ENCODE measurements at places on chromosomes 1 and 21.

GRCh38 chr1:75720820-75721219 lies 3.7 kb upstream of the ACADM start:
- DNase-seq: no peak

DNA sequence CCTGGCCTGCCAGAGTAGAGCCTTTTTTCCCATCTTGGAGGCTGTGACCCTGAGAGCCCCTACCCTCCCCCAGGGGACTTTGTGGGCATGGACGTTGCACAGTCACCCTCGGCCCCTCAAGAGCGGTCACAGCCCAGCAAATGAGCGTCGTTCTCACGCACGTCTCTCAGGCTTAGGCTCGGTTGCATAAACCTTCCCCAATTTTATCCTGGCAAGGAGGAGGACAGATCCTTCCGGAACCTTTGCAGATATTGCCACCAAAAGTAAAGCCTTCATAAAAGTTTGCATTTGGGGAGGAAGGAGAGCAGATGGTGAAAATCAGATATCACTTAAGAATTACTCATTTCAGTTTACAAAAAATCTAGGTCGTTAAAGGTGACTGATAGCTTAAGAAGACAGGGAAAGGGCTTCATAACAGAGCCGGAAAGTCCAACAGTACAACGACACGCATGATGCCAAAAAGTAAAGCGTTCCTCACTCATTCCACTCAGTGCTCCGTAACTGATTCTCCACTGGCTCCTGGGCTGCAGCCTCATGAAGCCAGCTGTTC lies 29.3 kb downstream of the PDE9A start:
- no peak for DNase-seq

GRCh38 chr1:44485229-44485933 lies 80.3 kb downstream of the RNF220 start:
- DNase-seq: no peak

GRCh38 chr1:25679171-25679570 lies 62.6 kb downstream of the MAN1C1 start:
- DNase-seq: no peak

DNA sequence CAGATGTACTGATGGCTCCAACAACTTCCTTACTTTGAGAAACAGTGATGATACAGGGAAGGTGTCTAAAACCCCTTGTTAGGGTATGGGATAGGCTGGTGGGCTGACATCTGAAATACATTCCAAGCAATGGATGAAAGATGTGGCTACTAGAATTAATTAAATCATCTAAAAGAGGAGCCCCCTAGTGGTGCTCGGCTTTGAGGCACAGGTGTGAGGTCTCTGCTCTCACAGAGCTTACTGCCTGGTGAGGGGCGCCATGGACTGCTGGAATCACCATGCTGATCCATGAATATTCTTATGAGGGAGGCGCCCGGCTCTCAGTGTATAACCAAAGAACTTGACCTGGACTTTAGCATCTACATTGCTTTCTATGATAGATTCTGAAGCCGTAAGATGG lies 48.5 kb downstream of the GNG4 start:
- DNase-seq: no peak

GRCh38 chr1:21299780-21300395 lies 9.6 kb upstream of the ECE1 start:
- no peak for DNase-seq

- DNase-seq: no peak
Observed at GRCh38 chr1:89737985-89738510, 82.8 kb upstream of the LRRC8D start.

DNA sequence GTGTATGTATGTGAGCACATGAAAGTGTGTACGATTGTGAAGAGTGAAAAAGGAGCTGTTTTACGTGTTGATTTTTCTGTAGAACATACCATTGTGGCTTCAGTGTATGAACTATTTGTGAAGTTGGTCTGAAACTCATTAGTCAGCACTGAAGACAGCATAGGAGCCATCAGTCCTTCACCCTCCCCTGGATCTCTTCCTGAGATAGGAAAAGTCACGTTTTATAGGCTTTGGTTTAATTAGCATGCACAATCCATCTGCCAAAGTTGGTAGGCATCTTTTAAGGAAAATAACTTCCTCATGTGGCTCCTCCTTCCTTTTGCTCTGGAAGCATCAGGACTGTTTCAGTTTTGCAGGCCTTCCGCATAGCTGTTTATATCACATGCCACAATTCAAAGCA lies 1.4 kb upstream of the RABIF start:
- DNase-seq: no peak

- no peak for DNase-seq
Observed at GRCh38 chr1:53075761-53076163, 13.7 kb downstream of the PODN start.

DNA sequence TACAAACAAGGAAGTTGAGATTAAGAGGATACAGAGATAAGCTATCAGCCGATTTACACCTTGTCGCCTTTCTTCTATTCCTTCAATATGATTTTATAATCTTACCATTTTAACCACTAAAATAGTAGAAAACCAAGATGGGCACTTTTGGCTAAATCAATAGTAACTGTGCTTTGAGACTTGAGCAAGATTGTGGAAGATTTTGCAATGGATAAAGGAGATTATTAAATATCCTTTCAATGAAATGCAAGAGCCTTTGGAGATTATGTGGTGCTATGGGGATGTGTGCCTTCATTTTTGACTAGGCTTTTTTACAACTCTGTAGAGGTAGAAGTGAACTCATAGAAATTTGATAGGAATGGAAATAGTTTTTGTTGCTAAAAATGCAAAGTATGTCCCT lies 33.7 kb downstream of the ADAMTS1 start:
- no peak for DNase-seq

GRCh38 chr1:10672343-10673050 lies 123.9 kb downstream of the CASZ1 start:
- no peak for DNase-seq

DNA sequence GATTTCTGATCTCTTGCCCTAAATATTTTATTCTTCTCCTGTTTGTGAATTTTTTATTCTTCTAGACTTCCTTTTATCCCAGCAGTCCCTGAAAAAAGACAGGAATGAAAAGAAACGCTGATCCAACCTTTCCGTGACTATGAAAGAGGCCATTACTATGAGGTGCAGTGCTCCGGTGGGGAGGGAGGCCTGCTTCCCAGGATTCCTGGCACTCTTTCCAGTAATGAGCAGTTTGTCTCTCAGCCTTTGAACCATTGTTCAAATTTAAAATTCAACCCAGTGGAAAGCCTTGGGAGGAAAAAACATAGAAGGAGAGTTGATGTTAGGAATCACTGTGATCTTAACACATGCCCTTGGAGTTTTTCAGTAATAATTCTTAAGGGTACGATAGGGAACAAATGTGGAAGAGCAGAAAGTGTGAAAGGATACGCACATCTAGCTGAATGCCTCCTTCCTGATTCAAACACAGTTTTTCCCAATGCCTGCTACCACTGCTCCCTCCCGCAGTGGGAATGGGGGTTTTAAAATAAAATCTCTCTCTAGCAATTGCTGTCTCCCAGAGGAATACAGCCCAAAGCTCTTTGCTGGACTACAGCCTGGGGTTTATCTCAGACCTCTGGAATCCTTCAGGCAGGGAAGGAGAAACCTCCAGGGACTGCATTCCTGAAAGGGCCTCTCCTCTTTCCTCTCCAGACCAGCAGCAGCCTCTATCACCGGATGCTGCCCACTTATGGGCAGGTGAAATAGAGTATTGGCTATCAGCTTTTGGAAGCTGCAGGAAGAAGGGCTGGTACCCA lies 6.1 kb downstream of the IER5 start:
- DNase-seq: no peak

DNA sequence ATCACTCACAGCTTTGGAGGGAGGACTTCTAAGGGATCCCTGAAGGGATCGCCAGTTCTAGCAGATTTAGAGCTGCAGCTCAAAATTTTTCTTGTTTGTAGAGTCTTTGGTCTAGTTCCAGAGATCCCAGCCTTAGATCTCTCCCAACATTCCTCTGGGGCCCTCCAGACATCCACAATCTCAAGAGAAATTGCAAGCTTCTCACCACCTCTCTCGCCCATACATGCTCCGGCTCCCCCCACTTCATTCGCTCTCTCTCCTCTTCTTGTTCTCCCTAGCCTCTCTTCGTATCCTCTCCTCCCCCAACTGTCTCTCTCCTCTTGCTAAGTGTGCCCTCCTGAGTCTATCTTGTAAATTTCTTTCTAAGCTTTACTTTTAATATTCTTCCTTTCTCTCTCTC lies 15.1 kb upstream of the TUT4 start:
- DNase-seq: no peak

DNA sequence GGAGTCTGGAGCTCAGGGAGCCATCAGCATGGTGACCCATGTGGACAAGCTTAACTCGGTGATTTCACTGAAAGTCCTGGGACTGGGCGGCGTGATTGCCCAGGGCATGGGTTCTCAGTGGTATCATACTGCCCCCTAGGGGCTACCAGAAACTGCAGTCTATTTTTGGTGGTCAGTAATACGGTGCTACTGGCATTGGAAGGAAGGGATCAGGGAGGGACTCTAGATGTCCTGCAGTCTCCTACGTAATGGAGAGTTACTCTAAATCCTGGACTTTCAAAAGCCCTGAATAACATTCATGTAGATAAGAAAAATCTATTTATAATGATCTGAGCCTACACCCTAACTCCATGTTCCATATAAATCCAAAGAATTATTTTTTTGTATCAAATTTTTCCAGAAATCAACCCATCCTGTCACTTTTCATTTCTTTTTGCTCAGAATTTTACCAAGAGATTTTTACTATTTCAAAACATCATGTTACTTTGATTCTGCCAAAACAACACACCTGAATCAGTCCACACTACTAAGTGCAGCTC lies 37.3 kb downstream of the PABPC4 start:
- no peak for DNase-seq

DNA sequence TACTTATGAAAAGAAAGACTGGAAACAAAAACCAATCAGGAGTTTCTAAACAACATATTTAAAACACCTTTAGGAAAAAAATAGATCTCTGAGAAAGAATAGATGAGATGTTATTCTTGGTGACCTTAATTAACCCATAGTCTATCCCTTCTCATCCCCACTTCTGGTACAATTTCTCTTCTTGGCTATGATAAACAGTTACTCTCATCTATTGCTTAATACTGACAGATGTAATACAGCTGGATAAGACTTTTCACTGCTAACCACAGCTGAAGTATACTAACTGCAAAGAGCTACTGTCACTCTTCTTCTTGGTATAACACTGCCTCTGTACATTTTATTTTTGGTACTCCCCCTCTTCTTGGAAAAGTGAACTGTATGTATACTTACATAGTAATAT lies 15.2 kb downstream of the EXTL2 start:
- DNase-seq: no peak

- no peak for DNase-seq
Observed at GRCh38 chr1:44777547-44777946, 2.2 kb downstream of the RPS8 start.

DNA sequence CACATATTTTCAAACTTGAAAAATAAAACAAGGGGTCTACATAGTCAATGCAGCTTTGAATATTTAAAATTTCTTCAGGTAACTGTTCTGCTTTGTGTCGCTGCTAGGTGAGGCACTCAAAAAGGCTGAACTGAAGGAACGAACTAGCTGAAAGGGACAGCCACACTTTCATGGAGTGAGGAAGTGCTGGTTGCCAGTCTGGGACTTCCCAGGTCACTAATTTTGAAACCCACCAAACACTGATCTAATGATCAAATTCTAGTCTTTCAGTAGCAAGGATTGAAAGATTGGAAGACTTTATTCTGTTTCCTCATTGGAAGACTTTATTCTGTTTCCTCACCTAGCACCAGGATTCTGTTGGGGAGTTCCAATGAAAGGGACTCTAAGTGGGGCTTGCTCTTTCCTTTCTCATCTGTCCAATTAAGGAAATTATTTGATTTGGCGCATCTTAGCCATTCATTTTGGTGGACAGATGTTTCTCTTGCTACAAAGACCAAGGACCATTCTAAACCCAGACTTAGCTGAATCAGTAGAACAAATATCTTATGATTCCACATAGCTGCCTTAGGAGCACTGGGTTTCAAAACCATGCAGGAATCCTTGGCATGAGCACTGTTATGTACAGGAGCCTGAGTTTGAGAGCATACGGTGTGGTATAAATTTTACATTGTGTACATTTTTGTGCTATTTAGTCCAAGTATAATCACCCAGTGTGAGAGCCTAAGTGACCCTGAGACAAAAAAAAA lies 10.9 kb upstream of the ARID1A start:
- no peak for DNase-seq

DNA sequence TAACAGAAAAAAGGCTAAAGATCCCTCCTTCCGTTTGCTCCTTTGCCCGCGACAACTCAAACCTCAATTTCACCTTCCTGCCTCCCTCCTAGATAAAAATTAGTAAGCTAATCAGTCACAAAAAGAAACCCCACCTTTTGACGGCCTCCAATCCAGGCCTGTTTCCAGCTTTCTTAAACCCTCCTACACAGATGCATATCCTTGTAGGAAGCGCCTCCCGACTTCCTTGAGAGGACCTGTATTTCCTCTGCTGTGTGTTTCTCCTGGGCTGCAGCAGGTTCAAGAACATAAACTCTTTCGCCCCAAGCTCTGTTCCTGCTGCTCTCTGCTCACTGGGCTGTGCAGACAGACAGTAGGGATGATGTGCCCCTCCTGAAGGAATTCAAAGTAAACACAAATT lies 168.8 kb downstream of the CYYR1 start:
- DNase-seq: no peak

DNA sequence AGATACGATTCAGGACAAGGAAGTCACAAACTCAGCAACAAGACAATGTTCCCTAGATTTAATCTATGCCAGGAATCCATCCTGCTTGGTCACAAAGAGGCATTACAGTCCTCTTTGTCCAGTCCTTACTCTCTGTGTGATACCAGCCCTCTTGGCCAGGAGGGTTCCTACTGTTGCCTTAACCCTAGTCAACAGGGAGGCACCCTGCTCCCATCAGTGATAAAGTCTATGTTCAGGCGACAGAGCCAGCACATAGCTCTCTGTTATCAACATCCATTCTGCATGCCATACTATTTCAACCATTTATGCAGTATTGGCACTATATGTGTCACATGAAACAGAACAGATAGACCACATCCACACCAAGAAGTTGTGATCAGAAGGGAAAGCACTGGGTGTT lies 4.4 kb upstream of the NPL start:
- DNase-seq: no peak

DNA sequence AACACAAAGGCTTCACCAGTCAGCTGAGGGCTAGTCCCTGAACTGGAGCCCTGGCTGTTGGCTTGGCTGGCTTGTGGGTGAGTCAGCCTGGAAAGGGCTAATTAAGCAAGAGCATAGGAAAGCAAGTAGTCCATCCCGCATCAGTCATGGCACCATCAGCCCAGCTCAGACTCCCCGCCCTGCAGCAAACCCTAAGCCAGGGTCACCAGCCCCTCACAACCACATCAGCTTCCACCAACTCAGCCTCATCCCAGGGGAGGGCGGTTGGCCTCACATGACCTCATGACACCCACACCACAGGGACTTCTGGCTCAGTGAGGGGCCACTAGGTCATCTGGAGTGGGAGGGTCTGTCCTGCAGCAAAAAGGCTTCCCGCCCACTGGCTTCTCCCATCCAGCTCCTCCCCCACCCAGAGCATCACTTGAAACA lies 7.0 kb upstream of the SPATC1L start:
- no peak for DNase-seq

- no peak for DNase-seq
Observed at GRCh38 chr21:41901782-41902181, 22.6 kb upstream of the PRDM15 start.

GRCh38 chr1:241551759-241552638 lies 19.8 kb downstream of the KMO start:
- DNase-seq: peak; percentile 30

GRCh38 chr1:31815752-31816500 lies at the start of gene SPOCD1:
TSS of gene SPOCD1 (minus strand) at chr1:31816022. CDS start at chr1:31815333, 689 bp downstream.
- DNase-seq: peak; percentile 85
